ENCODE measurements at places on chromosomes 5 and 9.

DNA sequence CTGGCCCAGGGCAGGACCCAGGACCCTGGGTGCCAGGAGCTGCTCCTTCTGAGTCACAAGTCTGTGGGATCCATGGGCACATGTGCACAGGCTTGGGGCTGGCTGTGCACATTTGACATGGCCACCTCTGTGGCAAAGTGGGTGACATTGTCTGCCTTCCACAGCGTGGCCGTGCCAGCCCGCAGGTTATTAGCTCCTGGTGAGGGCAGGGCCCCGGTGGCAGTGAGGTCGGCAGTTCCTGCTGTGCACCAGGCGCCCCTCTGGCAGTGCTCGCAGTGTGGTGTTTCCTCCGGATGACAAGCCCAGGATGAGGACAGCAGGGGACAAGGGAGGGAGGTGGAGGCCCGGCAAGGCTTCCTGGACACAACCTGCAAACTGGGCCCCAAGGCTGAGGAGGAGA lies 60.5 kb downstream of the OLFM1 start:
- DNase-seq, result no peak

- no peak for DNase-seq
Measured at GRCh38 chr5:94471521-94471920, 146.9 kb downstream of the KIAA0825 start.

DNA sequence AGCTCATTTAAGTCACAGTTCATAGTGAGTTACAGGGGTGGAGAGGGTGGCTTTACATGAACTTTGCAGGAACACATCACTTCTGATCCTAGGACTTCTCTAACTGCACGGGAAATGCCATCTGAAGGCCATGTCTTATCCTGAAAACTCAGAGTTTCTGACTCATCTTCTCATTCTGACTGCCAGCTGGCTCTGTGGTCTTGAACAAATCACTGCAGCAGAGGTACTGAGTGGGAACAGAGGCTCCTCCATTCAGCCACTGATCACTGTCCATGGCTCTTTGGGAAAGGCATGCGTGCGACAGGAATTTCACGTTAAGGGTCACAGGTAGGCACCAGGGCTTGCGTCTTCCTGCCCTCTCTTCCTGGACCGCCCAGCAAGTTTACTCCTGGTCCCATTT lies 114.6 kb upstream of the LRRTM2 start:
- no peak for DNase-seq

DNA sequence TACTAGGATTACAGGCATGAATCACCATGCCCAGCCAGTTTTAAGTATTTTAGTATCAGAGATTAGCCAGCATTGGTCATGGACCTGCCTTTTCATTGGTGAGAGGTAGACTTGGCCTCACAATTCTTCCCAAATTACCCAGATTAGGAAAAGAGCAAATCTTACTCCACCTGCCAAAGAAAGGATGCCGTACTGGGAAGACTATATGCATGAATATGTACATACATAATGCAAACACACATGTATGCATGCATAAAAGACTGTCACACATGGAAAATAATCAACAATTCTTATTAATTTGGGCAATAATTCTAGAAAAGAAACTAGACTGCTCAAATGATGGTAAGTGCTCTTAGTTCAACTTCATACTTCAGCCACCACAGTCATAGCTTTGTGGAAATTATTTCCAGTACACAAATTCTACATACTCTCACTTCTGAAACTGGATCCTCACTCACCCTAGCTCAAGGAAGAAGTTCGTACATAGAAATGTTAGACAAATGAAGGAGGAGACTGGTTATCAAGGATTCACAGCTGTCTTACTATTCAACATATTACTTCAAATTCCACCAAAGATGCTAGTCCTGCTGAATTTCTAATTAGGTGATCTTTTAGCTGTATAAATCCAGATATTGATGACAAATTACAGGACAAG lies 73.7 kb downstream of the MINAR2 start:
- DNase-seq, result no peak

DNA sequence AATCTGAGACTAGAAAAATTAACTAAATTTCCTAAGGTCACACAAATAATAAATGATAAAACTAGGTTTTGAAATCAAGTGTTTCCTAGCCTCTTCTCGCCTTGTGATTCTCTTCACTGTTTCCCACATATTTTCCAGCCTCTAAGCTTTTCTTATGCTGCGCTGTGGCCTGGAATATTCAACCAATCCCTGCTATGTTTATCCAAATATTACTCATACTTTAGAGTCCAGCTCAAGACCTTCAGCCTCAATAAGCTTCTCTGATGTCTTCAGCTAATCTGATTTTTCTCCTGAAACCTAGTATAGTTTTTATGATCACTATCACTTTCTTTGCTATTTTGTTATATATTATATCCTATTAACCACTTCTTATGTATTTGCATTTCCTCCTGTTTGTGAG lies 303.1 kb upstream of the CDH6 start:
- no peak for DNase-seq

- no peak for DNase-seq
Measured at GRCh38 chr5:31410089-31410488, 121.8 kb downstream of the DROSHA start.

GRCh38 chr5:29150840-29151239 lies 2042.6 kb upstream of the CDH6 start:
- DNase-seq, result no peak

GRCh38 chr5:173165177-173166016 lies 21.1 kb downstream of the BNIP1 start:
- no peak for DNase-seq

DNA sequence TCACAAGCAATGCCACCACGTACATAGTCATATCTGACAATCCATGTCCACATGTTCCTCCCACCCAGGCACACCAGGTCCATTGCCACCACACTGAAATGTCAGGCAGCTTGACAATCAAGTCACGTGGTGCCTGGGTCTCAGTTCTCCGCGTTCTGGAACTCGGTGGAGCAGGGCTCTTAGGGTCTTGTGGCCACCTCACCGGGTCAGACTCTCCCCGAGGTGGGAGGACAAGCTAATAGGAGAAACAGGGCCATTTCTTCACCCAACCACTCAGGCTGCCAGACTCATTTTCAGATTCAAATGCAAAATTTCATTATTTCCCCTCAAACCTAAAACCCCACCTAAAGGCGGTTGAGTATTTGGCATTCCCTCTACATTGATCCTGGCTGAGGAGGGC lies 200.5 kb upstream of the GAS1 start:
- no peak for DNase-seq

- DNase-seq, result no peak
Measured at GRCh38 chr9:17018540-17019196, 116.2 kb upstream of the CNTLN start.

DNA sequence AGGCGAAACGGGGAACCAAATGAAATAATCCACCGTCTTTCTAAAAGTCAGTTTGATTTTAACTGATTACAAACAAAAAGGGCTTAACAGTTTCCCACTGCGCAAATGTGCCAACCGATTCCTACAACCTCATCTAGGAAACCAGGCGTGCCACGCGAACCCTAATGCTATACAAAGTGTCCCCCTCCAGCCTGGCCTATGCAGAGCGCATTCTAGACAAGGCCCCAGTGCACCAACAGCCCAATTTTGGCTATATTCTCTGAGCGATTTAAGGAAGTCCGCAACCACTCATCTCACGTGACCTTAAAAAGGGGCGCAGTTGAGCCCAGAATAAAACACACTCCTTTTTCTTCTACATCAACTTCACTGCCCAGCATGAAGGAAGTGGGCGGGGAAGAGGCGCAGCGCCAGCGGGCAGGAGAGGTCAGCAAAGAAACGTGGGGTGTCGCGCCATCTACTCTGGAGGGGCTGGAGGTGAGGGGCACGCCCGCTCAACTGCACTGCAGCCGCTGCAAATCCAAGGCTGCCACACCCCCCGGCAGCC lies 779 bp downstream of the FAM13B start:
- DNase-seq, result peak; percentile 79

- DNase-seq, result no peak
Measured at GRCh38 chr9:15295761-15296405, 11.1 kb downstream of the TTC39B start.

DNA sequence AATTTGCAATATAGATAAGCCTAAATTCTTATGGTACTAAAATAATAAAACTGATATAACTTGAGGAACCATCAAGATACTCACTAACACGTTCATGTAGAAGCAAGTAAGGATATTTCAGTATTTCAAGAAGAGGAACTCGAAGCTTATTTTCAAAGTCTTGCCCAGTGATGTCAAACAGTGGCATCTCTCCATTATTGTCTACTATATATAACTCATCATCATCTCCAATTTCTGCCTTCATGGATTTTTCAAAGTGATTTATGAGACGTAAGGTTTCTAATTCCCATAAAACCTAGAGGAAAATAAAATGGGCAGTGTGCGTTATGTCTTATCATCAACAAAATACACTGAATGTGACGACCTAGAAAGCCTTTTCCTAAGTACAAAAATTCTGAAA lies 8.6 kb downstream of the SETX start:
- no peak for DNase-seq

GRCh38 chr9:103361906-103362305 lies 366.8 kb downstream of the CYLC2 start:
- DNase-seq, result no peak

DNA sequence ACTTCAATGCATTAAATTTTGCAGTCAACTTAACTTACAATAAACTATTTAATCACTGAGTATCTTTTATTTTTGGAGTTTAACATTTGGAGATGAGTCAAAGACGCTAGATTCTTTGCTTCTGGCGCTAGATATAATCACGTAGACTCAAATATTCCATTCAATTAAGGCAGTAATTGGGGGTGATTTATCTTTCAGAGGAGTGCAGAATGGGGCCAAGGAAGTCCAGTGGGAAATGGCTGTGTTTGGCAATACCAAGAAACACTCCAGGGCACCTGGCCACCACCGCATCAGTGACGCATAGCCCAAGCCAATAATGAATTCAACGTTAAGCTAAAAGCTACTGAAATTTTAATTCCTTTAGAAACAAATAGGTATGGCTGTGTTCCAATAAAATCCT lies 81.2 kb downstream of the PHAX start:
- no peak for DNase-seq

DNA sequence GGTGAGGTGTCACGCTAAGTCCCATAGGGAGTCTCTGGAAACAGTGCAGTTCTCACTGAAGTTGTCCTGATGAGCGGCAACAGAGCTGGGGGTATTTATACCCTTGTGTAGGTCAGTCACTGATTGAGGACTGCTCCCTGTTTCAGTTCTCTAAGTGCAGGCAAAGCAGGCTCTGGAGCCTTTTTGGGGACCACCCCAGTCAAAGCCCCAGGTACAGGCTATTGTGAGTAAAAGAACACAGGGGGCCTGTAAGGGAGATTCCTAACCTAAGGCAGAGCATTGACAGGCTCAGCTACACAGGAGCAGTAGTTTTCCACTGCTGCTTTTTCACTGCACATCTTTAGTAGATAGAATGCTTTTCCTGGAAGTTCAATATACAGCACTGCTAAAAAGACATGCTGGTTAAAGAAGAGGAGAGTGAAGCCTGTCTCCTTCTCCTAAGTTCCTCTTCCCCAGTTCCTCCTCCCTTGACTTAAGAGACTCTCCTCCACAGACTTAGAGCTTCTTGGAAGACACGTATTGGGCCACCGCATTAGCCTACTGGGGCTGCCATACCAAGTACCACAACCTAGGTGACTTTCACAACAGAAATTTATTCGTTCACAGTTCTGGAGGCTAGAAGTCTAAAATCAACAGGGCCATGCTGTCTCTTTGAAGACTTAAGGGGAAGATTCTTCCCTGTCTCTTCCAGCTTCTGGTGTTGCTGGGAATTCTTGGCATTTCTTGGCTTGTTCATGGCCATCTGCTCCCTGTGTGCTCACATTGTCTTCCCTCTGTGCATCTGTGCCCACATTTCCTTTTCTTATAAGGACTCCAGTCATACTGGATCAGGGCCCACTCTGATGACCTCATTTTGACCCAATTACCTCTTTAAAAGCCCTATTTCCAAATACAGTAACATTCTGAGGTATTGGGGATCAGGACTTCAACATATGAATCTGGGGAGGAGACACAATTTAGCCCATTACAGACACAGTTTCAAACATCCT lies 221.0 kb downstream of the ESM1 start:
- DNase-seq, result no peak

DNA sequence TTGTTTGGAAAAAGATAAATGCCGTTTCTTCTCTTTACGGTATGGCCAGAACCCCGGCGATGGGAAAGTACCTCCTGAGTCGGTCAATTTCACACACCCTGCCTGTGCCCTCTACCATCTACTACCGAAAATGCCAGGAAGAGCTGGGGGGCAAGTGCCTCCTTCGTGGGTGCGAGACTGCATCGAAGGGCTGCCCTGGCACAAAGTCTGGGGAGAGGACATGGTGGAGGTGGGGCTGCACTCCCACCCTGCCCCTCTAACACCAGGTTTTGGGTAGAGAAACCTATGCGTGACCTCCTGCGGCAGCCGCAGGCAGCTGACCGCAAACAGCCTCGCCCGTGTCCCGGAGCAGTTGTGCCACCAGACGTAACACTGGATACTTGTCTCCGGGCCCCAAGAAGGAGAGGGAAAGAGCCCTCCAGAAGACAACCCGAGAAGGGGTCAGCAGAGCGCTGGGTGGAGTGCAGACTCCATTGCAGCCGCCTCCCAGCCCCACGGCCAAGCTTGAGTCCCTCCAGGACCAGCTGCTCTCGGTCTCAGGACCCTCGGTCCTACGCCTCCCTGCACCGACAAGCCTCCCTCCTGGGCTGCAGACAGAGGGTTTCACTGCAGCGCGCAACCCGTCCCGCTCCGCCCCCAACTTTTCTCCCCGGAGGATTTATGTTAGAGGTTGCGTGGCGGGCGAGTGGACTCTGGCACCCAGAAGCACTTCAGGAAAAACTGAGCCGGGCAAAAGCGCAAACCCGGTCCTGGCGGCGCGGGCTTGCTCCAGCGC lies 823 bp upstream of the PRDM6 start:
- no peak for DNase-seq

DNA sequence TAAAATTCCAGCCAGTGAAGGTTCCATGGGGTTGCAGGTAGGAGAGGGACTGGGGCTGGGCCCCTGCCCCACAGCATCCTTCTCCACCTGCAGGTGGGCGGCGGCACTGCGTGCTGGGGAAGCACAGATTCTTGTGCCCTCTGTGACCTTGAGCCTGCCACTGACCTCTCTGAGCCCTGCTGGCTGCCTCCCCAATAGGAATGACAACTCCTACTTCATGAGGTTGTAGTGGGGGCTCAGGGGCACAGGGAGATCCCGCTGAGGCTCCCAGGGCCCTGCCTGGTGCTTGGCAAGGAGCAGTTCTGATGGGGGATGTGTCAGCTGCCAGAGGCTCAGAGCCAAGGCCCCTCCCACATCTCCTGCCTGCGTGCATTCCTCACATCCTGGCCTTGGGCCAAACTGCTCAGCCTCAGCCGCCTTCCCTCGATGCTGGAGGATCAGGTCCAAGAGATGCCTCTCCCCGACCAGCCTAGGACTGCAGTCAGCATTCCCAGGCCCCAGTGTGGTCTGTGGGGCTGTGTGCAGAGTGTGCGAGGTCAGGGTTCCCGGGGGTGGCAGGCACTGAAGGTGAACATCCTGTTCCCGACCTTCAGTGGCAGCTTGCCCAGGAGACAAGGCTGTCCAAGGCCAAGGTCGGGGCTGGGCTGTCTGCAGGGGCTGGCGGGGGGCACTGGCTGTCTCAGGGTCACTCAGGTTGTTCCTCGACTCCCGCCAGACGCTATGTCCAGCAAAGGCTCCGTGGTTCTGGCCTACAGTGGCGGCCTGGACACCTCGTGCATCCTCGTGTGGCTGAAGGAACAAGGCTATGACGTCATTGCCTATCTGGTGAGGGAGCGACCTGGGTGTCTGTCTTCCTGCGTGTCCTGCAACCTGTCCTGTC lies 7.0 kb downstream of the ASS1 start:
- DNase-seq, result no peak
